ENCODE measurements at places on chromosomes 3 and 15.

DNA sequence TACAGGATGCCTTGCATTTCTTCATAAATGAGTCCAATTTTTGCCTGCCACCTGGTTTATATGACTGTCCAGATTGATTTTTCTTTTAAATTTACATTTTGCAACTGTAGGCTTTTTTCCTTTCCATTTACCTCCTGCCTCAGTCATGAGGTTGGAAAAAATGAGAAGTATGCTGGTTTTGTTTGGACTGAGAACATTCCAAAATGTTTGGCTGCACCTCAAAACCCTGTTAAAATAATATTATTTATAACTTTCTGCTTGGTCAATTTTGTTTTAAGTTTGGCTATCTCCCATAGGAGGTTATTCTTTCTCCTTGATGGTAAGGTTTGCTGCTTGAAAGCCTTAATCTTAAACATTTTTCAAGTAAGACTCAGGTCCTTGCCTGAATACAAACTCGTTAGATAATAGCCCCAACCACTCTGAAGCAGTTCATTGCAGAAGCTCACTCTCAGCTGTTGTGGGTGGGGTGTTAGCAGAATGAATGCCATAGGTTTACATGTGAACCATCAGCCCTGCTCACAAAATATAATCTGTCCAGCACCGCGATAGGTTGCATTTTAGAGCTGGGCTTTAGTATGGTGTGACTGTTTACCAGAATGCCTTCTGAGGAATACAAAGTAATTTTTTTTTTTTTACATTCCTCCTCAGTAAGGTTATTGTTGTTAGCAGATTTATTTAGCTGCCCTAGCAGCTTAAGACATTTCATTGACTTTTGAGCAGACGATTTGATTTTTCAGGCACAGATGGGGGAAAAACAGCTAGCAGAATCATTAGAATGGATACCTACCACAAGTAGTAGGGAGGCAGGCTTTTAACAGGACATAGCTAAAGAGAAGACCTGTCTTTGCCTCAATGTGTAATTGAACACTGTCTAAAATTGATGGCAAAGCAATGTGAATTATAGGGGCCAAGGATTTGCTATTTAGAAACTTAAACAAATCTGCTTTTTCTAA, 630.8 kb upstream of the KCNMB2 start:
- DNase-seq = no peak

GRCh38 chr3:182711261-182711683, 82.0 kb upstream of the ATP11B start:
- DNase-seq = no peak

DNA sequence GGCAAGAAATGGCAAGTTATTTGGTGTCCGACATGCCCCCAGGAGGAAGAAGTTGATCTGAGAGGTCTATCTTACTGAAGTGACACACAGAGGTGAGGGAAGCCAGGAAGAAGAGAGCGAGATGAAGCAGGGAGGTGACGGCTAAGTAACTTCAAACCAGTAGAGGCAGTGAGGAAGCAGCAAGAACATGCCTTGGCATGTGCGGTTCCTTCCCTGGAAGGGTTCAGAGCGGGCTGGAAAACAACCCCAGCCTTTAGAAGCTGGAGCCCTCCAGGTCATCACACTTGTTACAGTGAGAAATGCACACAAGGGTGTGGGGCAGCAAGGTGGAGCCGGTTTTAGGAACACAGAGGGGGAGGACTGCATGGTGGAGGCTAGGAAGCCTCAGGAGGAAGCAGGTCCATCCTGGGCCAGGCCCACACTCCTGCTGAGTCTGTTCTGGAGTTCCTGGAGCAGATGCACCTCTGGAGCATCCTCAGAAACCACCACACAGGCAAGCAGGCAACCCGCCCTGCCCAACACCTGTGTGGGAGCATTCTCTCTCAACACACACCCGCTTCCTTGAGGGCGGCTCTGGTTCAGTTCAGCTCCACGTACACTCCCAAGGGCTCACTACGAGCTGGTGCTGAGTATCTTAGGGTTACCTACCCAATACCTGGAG, 47.1 kb downstream of the POC1A start:
- no peak for DNase-seq

DNA sequence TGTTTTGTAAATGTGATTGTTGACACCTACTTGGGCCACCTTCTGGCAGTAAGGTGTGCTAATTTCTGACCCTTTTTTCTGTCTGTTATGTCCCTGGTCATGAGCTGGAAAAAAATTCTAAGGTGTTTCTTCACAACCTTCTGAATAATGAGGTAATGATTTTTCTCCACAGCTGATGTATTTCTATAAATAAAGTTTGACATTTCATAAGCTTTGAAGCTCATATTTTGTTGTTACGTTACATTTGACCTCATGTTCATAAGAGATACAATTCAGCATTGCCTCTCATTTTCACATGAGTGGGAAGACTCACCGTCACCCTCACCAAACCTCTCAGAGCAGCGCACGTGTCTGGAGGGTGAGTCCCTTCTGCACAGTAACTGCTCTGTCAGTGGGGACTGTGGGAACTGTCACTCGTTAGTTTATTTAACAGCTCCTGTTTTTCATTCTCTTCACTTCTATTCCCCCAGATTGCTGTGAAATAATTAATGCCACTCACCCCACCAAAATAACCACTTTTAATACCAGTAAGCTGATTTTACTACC, 140.9 kb downstream of the PLCL2 start:
- no peak for DNase-seq

DNA sequence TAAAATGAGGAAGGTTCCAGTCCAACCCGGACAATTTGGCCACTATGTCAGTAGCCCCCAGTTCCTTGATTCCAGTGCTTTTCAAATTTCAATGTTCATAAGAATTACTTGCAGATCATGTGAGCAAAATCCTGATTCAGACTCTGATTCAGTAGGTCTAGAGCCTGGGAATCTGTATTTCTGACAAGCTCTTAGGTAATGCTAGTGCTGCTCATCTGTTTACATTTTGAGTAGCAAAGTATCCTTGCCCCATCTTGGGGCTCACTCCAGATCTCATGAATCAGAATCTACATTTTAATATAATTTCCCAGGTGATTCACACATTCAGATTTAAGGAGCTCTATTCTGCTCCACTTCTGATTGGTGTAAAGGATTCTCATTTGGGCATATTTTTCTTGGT, 142.0 kb downstream of the NAALADL2 start:
- no peak for DNase-seq

GRCh38 chr15:78000091-78000926, 77.2 kb downstream of the TBC1D2B start:
- peak; percentile 49 for DNase-seq

DNA sequence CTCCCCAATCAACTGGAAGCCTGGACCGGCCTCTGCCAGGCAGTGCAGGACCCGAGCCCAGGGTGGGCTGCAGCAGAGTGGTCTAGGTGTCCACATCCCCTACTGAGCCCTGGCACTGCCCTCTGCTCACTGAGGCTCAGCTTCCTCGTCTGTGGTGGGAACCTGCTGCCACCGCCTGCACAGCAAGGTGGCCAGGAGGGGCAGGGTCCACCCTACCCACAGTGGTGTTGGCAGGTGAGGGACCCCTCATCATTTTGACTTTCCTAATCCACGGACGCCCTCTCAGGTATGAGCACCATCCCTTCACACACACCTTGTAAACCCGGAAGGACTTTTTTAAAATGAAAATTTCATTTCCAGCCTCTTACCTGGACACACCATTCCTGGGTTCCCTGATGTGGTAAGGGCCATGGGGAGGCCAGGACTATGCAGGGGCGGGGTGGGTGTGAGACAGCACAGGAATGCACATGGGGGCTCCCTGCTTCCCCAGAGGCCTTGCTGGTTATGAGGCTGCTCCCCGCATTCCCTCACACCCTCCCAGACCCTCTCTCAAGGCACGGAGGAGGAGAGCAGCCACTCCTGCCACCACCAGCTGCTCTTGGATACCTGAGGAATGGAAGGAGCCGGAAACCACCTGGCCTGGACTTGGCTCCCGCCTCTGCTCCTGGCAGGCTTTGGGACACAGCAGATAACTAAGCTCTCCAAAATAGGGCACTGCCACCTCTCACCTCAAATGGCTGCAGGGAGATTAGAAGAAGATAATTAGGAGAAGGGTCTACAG, 185.9 kb upstream of the TPM1 start:
- no peak for DNase-seq

DNA sequence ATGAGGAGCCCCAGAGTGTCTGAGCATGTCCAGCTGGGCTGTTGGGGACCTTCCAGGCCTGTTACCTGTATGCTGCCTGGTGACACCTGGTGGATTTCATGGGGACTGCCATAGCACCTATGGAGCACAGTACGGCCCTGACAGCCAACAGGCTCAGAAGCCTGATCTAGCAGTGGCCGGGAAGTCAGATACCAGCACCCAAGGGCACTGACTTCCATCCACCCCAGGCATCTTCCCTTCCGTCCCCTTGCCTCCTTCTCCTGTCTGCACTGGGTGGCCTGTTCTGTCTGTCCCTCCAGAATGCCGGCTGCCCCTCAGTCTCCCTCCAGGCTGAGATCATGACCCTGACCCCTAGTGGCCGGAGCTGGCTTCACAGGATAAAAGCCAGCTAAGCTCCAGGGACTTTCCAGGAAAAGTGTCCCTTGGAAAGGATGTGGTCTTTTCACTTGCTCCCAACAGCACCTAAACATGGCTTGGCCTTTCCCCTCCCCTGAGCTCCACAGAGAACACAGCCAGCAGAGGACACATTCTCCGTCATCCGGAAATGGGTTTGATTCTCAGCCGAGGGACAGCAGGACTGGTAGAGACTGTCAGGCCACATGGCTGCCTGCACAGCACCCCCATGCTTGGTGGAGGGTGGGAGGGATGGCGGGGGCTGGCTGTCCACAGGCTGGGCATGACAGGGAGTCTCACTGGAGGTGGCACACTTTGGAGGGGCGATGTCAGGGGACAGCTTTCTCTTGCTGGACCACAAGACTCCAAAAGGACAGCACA, 9.5 kb downstream of the RPS17 start:
- DNase-seq = peak; percentile 43

GRCh38 chr15:98556321-98556720, 92.0 kb upstream of the IGF1R start:
- DNase-seq = no peak

DNA sequence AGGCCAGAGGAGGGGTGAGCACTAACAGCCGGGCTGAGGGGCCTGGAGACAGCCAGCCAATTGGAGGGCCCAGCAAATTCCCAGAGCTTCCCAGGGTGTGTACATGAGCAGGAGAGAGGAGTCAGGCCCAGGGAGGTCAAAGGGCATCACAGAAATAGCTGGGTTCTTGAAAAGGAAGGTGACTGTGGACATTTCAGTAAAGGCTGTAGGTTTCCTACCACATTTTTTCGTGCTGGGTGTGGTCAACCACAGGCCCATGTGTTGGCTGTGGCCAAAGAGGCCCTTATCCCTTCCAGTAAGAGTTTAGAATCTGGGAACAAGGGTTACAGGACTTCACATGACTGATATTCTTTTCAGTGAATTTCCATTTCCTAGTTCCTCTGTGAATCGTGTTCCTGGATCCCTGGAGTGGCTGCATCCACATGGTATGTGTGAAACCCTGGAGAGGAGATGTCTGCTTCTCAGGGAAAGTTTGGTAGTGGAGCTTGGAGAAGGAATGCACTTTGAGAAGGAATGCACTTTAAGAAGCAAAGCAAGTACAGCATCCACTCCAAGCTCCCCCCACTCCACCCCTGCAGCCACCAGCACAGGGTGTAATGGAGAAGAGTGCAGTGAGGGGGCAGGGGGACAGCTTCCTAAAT, 73.2 kb upstream of the HEG1 start:
- no peak for DNase-seq

DNA sequence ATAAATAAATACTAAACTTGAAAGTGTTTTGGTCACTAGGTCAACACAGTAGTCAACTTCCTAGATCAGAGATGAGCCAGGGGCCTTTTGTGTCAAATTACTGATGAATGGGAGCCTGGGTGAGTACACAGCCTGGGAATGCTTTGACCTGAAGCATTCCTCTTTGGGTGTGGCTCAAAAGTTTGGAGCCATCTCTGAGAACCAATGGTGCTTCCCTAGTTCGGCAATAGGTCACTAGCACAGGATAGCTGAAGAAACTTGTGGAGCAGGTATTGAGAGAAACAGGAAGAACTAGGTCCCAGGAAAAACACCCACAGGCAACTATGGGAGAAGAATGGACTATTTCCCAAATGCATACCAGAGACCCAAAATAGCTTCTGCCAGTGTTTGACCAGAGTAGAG, 56.6 kb upstream of the PLXND1 start:
- DNase-seq = no peak

GRCh38 chr15:73296609-73297353, 72.0 kb downstream of the HCN4 start:
- no peak for DNase-seq

GRCh38 chr3:183378545-183378944, 49.9 kb downstream of the MCF2L2 start:
- DNase-seq = no peak

- DNase-seq = no peak
These were observed 66.2 kb downstream of the KLF13 start for GRCh38 chr15:31392761-31393401.

GRCh38 chr3:23576379-23576959, 229.3 kb upstream of the UBE2E1 start:
- no peak for DNase-seq

DNA sequence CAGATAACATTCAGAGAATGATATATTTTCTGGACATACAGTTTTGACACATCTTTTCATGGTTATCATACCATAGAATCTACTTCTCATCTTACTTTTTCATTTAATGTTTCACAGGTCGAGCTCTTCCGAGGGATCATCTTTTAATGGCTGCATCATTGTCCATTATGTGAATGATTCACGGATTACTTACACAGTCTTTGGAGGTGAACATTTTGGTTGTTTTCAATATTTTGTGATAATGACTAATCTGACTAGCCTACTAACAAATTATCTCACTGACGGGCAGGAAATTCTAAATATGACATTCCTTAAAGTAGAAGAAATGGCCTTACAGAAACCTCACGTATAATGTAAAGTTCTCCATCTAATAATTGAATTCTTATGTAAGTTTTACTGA, 209.1 kb upstream of the STRIT1 start:
- no peak for DNase-seq

GRCh38 chr3:134296616-134297015, 46.0 kb upstream of the RYK start:
- DNase-seq = no peak

DNA sequence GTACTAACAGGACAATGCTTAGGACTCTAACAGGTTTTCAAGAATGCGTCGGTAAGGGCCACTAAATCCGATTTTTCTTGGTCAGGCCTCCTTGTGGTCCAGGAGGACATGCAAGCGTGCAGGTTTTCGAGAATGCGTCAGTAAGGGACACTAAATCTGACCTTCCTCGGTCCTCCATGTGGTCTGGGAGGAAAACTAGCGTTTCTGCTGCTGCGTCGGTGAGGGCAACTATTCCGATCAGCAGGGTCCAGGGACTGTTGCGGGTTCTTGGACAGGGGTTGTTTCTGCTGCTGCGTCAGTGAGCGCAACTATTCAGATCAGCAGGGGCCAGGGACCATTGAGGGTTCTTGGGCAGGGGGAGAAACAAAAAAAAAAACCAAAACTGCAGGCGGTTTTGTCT, 7.8 kb upstream of the UBP1 start:
- no peak for DNase-seq

DNA sequence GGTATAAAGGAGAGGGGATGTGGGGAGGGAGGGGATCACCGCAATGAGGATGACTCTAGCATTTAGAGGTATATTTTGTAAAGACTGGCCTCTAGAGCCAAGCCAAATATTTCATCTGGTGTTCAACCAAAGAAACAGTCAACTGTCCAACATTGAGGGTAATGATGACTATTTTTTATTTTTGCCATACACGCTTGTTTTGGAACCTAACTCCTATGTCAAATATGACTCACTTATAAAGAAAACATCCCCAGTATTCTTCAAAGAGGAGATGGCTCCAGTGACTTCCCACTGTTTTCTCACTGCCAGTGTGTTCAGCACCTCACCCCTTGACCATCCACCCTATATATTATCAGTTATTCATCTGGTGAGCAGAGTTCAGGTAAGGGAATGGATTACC, 77.3 kb downstream of the WNT5A start:
- no peak for DNase-seq

GRCh38 chr15:60251300-60252070, 146.3 kb downstream of the ANXA2 start:
- DNase-seq = no peak
